ENCODE measurements at places on chromosomes 3 and 15. TPM values are rescaled to one million over a fixed set of nuclear protein-coding genes. Genes with fewer than 3 reads are reported as not detected.

GRCh38 chr3:171765511-171765887, 44.8 kb downstream of the PLD1 start:
- DNase-seq: no peak

- DNase-seq: no peak
Observed at GRCh38 chr3:35426366-35426958, 212.9 kb upstream of the ARPP21 start.

Gene GATM
- polyA plus RNA-seq: 218 TPM

- no peak for DNase-seq
Observed at GRCh38 chr3:105836533-105836932, 32.3 kb downstream of the CBLB start.

DNA sequence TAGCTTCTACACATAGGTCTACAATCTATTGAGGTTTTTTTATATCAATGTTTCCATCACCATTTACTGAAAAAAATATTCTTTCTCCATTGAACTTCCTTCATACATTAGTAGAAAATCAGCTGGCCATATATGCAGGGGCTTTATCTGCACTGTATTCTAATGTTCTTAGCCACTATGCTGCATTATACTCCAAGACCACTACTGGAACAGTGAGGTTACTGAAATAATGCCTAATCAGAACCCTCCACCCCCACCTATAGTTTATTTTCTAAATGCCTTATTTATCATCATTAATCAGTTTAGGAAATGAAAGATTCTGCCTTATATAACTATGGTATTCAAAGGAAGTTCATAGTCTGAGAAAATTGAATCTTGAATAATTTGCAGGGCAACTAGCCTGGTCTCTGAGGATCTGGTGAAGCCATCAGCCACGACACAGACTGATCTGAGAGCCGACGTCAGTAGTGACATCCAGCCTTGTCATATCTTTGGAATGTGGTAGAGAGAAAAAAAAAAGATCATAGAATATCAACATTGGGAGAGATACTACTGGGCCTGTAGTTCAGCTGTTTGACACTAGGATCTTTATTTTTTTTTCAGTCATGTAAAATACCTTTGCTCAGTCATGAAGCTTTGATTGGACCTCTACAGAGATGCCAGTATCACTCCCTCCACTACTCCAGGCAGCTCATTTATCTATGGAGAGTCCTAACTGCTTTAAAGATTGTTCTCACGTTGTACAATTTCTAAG, 66.6 kb downstream of the P3H2 start:
- DNase-seq: no peak

GRCh38 chr15:73792415-73792814, 39.3 kb upstream of the INSYN1 start:
- no peak for DNase-seq

- DNase-seq: no peak
Observed at GRCh38 chr3:112774293-112774926, 72.3 kb downstream of the CD200R1L start.

Gene CRABP1
- polyA plus RNA-seq: 72.9 TPM

GRCh38 chr3:71778353-71778752, 6.6 kb downstream of the PROK2 start:
- DNase-seq: no peak

GRCh38 chr3:127652246-127652995, 20.3 kb upstream of the ABTB1 start:
- DNase-seq: peak; percentile 45

GRCh38 chr15:58643996-58644395, 105.5 kb downstream of the ADAM10 start:
- DNase-seq: no peak

DNA sequence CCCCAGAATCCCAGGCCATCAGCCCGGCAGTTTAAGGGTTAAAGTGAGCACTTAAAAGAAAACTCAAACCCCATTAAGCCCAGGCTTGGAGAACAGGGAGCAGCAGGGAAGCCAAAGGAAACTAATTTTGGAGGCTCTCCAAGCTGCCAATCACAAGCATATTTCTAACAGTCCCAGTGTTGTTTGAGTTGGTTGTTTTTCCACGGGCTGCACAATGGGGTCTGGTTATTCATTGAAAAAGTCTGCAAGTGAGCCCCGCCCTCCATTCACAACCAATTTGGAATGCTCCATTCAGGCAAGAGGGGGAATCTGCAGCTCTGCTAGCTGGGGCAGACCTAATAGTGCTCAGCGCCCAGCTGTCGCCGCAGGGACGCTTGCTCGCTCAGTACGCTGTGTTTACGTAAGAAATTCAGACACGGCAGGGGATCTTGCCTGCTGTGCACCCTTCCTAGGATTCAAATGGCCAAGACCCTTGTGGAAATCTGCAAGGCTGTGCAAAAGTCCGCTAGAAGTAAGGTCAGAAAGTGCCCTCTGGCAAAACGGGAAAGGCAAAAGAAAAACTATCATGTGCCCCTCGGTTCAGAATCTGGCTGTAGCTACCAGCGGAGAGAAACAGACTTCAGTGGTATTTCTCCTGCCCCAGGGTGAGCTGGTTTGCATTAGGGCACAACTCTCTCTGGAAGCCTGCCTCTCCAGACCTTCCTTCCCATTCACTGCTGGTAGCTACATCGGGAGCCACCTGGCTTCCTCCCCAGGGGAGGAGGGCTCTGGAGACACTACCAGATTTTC, 11.0 kb downstream of the ETV5 start:
- peak; percentile 72 for DNase-seq

GRCh38 chr15:68305420-68305871, 27.9 kb downstream of the FEM1B start:
- DNase-seq: no peak

Gene PRR20G
- polyA plus RNA-seq: not detected

DNA sequence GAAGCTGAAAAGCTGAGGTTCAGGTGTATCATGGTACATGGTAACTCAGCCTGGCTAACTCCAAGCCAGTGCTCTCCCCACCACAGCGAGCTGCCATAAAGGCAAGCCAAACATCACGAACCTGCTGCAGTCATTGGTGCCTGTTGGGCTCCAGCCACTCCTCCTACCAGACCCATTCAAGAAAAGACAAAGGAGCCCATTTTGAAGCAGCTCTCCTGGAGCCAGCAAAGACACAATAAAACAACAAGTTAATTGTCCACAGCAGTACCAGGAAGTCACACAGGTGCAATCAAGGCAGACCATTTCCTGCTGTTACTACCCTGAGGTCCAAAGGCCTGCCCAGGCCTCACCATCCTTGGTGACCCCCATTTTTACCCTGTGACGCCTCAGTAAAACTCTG, 77.6 kb downstream of the DAPK2 start:
- DNase-seq: no peak

DNA sequence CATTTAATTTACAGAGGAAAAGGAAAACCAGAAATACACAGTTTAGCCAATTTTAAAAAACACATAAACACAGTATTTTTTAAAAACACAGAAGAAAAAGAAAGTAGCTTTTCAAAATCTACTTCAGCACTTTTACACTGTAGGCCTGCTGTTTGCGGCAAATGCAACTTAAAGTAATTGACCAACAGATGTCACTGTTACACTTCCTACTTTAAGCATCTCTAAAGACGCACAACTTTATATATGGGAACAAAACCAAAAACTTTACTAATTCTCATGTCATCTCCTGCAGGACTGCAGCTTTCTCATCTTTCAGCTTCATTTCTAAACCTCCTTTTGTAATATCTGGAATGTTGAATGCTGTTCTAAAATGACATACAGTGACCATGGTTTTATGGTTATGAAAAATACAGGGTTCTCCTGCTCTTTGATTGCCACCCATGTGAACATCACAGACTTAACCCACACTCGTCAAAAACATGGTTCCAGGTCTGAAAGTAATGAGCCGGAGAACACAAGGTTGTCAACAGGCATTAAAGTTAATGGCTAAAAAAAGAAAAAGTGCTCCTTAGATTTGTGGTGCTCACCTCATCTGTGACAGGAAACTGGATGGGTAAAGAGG, 107.9 kb downstream of the FMN1 start:
- DNase-seq: peak; percentile 52
